ENCODE measurements at places on chromosomes 7 and 10. TPM values are rescaled to one million over a fixed set of nuclear protein-coding genes. Genes with fewer than 3 reads are reported as not detected.

- no peak for DNase-seq
These were observed 67.2 kb downstream of the COBL start for GRCh38 chr7:51249187-51249945.

DNA sequence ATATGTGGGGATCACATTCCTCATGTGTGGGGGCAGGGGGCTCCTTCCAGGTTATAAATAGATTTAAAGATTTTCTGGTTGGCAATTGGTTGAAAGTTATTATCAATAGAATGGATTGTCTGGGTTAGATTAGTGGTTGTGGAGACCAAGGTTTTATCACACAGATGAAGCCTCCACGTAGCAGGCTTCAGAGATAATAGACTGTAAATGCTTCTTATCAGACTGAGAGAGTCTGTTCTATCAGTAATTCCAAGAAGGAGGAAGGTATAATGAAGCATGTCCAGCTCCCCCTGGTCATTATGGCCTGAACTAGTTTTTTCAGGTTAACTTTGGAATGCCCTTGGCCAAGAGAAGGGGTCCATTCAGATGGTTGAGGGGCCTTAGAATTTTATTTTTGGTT lies 117.7 kb upstream of the FGFR2 start:
- no peak for DNase-seq

DNA sequence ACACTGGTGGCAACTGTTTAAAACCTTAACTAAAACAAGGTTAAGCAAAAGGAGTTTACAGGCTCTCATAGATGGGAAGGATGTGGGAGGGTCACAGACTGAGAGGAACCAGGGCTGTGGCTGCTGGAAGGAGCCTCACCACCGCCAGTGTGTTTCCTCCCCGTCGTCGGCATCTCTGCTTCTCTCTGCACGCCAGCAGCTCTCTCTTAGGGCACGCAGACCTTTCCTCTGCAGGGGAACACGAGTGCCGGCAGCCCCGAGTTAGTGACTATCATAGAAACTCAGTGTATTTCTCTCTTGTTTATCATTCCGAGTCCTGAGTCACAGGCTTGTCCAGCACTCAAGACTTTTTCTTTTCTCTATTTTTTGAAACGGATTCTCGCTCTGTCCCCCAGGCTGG lies 8.1 kb upstream of the SH2D4B start:
- no peak for DNase-seq

GRCh38 chr7:7720193-7720592 lies 1.8 kb upstream of the RPA3 start:
- DNase-seq: no peak

DNA sequence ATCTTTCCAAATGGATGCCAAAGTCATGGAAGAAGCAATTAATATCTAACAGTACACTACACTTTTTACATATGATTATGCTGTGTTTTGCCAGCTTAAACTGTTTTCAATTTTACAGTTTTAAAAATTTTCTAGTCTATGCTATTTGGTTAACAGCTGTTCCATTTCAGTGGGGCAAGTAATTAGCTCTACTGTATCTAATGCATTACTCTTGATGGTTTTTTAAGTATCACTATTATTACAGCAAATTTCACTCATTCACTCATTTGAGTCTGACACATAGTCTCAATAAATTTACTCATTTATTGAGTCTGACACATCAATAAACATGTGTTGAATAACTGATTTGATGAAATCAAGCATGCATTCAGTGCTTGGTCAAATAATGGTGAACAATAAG lies 155.8 kb downstream of the RNF133 start:
- DNase-seq: no peak

FAM180A gene
- 2.2 TPM for polyA plus RNA-seq

PPP1R3A gene
- not detected for polyA plus RNA-seq

Measured in kidney (tissue), 22 donors.